ENCODE measurements at places on chromosomes 16 and 17. TPM values are rescaled to one million over a fixed set of nuclear protein-coding genes. Genes with fewer than 3 reads are reported as not detected.

KLHL10 gene
- 0.18 TPM for total RNA-seq

SPATA22 gene
- 0.28 TPM for total RNA-seq

CCL4 gene
- not detected for total RNA-seq

DNA sequence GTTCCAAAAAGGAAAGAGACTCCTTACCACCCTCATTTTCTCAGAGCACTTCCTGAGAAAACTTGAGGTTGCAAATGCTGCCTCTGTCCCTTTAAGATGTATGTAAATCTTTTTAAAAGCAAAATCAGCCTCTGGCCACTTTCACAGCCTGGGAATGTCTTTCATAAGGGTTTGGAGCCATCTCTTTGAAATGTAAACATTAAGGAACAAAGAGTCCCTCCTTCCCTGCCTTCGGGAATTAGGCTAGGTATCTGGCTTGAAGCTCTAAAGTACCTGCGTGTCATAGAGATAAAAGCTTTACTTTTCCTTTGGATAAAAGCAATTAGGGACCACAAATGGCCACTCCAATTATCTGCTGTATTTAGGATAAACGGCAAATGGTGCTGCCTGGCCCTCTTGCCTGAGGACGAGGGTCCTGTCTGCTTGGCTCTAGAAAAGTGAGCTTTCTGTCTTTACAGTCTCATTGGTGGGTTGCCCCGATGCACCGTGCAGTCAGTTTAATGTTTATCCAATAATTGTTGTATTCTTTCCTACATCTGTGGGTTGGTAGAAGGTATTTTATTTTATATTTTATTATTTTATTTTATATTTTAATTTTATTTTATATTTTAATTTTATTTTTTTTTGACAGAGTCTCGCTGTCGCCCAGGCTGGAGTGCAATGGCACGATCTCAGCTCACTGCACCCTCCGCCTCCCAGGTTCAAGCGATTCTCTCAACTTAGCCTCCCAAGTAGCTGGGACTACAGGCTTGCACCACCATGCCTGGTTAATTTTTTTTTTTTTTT is 23.9 kb downstream of the NLRC3 start:
- peak; percentile 4 for DNase-seq

- peak; percentile 39 for DNase-seq
These were observed 162.7 kb upstream of the CDC42EP4 start for GRCh38 chr17:73474370-73474988.

GRCh38 chr17:73550556-73550955 is 93.7 kb downstream of the SDK2 start:
- no peak for DNase-seq

Data from IMR-90 (cell line).